Coronary artery (tissue), 2 donors: ENCODE measurements at places on chromosomes 12 and 14.
A peak's percentile ranks its signal among the peaks of the same experiment; 100 is the strongest.

DNA sequence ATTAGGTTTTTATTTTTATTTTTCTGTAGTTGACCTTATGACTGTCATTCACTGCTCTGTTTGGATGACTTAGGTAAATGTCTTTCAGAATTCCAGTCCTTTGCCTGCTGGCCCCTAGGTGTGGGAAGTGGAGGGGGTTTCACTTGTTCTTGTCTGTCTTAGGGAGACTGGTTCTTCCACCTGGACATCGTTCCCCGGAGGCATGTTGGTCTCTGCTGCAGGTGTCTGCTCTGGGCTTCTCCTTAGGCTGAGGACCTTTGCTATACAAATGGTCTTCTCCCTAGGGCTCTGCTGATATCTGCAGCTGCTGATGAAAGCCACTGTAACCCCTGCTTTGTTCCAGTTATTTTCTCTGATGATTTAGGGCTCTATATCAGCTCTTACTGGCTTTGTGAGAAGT, 97.1 kb downstream of the OTOGL start:
- DNase-seq: no peak

GRCh38 chr14:65560340-65561027, 148.0 kb downstream of the FUT8 start:
- DNase-seq: no peak

GRCh38 chr12:68350753-68351152, 18.6 kb upstream of the MDM1 start:
- DNase-seq: no peak

- DNase-seq: no peak
Measured at GRCh38 chr14:93086441-93087055, 29.2 kb downstream of the ITPK1 start.

DNA sequence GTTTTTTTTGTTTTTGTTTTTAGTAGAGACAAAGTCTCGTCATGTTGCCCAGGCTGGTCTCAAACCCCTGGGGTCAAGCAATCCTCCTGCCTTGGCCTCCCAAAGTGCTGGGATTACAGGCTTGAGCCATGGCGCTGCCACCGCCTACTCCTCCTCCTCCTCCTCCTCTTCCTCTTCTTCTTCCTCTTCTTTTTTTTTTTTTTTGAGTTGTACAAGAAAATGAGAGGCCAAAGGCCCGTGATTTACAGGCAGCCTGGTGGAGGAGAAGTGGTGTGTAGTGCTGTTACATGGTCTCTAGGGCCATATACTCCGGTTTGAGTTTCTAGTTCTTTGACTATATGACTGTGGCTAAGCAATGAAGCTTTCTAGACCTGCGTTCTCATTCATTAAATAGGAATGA, 29.6 kb upstream of the SPPL3 start:
- DNase-seq: no peak

DNA sequence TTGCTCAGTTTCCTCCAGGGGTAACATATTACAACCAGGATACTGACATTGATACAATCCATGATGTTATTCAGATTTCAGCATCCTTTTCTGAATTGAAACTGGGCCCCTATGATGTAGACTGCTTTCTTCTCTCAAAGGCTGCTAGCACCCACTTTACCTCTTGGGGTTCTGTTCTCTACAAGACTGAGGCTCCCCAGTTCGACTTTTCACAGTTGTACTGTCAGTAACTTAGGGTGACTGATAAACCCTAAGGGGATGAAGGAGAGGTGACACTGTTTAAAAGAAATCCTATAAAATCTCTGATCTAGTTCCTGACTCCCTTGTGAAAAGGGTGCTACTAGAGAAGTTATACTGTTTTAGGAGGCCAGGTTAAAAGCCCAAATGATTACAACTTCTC, 818 bp downstream of the VPS33A start:
- DNase-seq: no peak

GRCh38 chr14:52063052-52063462, 5.8 kb downstream of the NID2 start:
- no peak for DNase-seq

GRCh38 chr12:51270067-51270950, at the start of gene SMAGP:
Gene SMAGP (minus strand): TSS chr12:51270415. CDS start chr12:51269278, 1,137 bp downstream.
- no peak for DNase-seq

GRCh38 chr14:37678916-37679315, 83.5 kb downstream of the TTC6 start:
- no peak for DNase-seq

DNA sequence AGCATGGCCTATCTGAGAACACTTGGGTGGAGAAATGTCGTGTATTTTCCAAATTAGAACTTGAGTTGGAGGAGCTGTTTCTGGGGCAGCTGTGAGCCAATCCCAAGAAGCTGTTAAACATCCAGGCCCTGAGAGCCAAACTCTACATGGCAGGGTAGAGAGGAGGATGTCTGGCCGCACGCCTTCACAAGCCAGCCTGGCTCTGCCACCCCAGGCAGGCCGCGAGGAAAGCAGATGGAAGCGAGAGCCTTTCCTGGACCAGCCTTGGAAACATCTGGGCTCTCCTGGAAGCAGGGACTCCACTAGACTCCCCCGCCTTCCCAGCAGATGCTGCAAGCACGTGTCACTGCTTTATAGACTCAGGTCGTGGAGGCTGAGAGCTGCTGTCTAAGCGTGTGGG, 312.8 kb upstream of the FKBP4 start:
- no peak for DNase-seq

- peak; percentile 64 for DNase-seq
Measured at GRCh38 chr14:68627050-68627867, 165.6 kb downstream of the ZFP36L1 start.

GRCh38 chr12:108335349-108336119, 3.6 kb downstream of the CMKLR1 start:
- DNase-seq: no peak

GRCh38 chr12:30598889-30599288, 96.8 kb downstream of the IPO8 start:
- no peak for DNase-seq

GRCh38 chr12:90773491-90773890, 181.5 kb downstream of the CCER1 start:
- no peak for DNase-seq

DNA sequence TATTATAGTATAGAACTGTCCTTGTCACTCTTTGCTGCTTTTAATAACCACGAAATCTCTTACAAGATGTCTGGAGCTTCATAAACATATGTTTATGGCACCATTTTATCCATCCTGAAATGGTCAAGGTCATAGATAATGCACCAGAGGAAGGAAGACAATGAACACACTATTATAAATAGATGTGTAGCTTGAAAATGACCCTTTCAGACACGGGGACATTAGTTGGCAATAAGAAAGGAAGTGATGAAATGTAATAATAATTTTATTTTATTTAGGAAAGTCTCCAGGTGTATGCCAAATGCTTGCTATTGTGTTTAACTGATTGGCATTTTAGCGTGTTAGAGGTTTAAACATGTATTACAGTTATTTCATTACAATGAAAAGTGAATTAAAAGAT, 36.8 kb upstream of the SLC38A2 start:
- DNase-seq: no peak

- no peak for DNase-seq
Measured at GRCh38 chr12:124862768-124863415, 772 bp downstream of the SCARB1 start.

GRCh38 chr14:89209558-89209957, 207.5 kb downstream of the FOXN3 start:
- DNase-seq: no peak

DNA sequence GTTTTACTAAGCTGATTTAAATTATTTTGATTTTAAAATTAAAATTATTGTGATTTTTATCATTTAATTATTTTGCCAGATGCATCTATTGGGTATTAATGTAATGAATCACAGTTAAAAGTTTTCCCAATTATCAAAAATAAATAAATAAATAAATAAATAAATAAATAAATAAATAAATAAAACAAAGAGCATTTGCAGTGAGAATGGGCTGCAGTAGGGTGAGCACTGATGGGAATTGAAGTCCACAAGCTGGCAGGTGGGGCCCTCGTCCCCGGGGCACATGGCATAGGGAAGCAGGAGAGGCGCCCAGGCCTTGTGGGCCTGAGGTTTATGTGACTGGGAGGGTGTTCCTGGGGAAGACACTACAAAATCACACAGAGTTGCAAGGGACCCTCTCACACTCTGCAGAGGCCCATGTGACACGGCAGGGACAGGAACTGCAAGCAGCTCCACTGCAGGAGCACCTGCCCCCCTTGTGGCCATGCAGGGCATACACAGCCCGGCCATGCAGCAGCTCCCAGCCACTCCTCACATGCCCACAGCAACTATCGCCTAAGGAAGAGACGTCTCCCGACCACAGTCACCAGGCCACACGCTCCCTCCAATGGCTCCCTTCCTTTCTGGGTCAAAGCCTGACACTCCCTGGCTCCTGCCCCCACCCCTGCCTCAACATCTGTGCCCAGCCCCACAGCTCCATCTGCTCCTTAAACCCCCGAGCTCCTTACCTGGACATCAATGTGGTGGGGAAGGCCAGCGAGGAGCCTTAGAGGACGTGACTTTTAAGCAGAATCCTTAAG, 256.3 kb upstream of the SFSWAP start:
- no peak for DNase-seq

DNA sequence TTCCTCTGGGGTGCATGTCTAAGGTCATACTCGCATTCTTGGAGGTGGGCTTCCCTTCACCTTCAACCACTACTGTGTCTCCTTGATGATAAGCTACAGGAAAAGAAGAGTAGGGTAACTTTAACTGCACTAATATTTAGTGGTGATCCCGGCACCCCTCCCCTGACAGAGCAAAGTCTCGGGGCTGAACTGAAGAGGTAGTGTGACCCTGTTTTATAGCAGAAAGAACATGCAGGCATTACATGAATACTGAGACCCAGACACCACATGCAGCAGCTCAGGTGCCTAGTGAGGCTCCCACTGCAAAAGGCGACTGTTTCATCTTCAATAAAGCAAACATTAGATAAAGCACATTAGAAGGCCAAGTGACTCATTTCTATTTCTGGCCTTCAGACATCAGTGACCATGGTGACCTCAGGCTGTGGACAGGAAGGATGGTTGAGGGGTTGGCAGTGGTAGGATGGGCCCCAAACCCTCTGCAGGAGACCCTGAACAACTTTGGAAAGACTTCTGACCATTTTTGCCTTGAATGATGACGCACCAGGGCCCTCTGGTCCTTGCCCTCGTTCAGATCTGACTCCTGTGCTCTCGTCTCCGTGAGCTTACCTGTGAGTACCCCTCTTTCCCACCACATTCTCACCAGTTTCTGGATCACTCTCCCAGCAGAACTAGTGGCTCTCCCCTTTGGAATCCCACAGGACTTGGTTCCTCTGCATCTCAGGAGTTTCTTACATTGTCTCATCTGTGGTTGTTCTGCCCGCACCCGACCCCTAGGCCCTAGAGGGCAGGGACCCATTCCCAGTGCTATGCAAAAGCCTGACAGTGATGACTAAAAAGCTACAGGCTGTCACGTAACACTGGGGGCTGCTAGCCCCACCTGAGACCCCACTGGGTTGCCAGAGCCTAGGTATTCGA, 23.8 kb upstream of the JPH4 start:
- DNase-seq: no peak

DNA sequence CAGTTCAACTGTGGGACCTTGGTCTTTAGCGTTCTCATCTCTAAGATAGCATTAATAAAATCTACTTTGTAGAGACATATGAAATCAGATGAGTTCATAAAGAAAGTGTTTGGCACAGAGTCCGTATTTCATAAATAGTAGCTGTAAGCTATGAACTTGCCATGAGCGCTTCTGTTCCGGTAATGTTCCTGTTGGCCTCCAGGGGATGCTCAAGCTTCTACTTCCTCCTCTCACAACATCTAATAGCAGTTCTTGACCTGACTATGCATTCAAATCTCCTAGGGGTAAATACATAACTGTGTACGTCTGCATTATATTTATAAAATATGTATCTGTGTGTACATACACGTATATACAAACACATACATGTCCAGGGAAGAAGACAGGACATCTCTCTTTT, 288.2 kb upstream of the TMPO start:
- DNase-seq: no peak

GRCh38 chr12:67382241-67382871, 113.2 kb downstream of the CAND1 start:
- DNase-seq: no peak

DNA sequence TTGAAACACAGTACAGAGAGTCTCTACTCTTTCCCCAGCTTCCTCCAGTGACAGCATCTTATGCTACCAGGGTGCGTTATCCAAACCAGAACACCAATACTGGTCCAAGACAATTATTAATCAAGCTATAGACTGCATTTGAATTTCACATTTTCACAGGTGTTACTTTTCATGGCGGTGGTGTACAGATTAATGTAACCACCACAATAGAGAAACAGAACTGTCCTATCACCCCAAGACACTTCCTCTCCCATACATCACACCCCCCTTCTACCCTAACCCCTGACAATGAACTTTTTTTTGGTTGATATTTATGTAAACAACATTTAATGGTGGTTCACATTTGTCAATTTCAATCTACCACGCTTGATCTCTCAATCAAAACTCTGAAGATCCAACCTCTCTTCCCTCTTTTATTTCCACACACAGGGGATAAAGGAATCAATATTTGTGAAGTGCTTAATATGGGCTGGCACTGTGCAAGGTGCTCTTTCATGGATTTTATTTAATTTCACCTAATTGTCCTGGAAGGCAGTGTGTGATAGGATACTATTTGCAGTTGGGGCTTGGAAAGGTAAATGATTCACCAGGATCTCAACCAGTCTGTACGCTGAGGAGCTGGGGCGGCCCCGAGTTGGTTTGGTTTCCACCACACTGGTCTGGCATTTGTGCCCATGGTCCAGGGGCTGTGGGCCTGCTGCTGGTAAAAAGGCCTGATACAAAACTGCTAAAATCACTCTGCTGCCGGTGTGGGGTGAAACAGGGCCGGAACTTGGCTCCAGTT, 54.6 kb upstream of the DICER1 start:
- peak; percentile 29 for DNase-seq

DNA sequence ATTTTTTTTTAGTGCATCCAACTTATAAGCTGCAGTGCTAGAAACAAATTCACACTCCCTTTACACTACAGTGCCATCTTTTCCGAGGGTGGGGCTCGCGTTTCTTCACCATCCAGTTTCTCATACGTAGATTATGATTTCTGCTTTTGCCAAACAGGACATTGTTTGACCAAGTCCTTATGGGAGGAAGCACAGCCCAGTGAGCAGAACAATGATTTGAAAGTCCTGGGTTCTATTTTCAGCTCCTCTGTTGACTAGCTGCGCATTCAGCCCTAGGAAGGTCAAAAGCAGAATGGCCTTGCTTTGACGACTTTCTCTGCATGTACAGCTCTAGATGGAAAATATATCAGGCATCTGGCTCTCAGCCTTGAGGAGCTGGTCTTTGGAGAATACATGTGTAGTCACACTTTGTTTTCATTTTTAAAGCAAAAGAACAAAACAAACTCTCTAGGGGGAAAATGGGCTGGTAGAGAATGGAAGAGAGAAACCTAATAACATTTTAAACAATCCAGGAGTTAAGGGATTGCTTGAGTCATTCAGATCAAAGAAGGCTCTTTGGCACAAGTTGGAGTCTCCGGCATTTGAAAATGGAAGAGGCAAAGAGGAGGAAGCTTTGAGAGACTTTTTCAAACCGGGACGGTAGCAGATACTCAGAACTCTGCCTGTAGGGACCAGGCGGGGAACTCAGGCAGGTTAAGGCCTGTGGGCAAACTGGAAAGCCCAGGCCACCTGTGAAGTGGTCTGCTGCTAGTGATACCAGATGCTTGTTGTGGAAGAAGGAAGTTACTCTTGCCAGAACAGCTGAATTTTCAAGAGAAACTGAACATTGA, 257.3 kb upstream of the PLEKHG7 start:
- no peak for DNase-seq

- no peak for DNase-seq
Measured at GRCh38 chr12:1575408-1576401, 18.7 kb downstream of the FBXL14 start.

GRCh38 chr14:68749487-68750475, 43.1 kb downstream of the ZFP36L1 start:
- no peak for DNase-seq

- no peak for DNase-seq
Measured at GRCh38 chr14:37864861-37865718, 269.7 kb downstream of the TTC6 start.
